ENCODE measurements at places on chromosomes 3 and 15.

- no peak for DNase-seq
Measured at GRCh38 chr3:25967385-25967784, 177.5 kb downstream of the OXSM start.

DNA sequence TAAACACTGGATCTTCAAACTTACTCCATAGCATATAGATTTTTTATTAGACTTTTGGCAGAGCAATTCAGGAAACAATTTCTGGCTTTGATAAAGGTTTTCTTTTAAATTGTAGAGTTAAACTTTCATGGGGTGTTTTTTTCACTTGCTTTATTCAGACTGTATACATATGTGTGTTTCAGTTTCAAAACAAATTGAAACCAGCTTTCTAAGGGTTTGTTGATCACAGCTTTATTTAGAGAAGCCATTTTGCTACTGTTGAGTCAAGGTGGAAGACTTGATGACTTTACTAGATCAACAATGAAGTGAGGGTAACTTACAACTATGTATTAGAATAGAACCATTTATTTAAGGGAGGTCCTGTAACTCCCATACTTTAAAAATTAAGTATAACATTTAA is 6.2 kb downstream of the UBE2E1 start:
- no peak for DNase-seq

DNA sequence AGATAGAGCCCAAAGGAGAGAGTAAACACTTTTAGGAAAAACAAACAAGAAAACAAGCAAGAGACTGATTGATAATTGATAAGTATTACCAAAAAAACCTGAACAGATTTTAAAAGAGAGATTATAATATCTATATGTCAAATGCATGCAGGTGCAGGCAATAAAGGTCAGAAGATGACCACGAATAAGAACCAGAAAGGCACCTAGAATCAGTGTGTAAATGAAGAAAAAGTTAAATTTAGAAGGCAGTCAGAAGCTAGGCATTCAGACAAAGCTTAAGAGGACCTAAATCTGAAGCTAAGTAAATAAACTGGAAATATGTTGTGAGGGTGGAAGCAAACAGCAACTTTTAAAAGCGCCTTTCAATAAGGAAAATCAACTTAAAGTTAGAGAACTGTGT is 16.3 kb downstream of the IQCB1 start:
- no peak for DNase-seq

DNA sequence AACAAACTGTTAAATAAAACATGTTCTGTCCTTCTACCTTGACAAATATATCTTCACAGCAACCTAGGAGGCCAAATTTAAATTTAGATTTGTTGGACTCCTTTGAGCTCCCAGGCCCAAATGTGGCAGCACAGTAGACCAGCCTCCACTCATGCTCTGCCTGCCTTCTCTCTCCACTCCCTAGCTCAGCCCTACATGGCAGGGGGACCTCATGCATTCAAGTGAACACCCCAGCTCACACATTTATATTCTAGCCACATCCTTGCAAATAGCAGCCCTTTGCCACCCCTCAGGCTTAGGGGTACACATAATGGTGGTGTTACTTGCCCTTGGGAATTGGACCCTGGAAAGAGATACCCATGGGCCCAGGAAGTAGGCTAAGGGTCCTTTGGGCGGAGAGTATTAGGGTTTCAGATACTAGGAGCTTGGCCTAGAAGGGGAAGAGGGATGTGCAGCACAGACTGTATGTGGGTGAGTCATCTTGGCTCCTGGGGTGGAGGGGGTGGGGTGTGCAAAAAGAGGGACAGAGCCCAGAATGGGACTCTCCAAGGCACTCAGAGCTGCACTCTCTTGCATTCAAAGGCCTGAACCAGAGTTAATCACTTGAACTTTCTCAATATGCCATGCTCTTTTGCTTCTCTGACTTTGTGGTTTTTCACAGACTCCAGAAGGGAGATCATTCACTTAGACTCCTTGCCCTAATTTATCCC is 268.4 kb upstream of the ROPN1 start:
- DNase-seq, result no peak

- DNase-seq, result no peak
Measured at GRCh38 chr15:100764778-100765466, 114.7 kb upstream of the ALDH1A3 start.

GRCh38 chr3:11349446-11349845 is 77.2 kb downstream of the ATG7 start:
- no peak for DNase-seq

DNA sequence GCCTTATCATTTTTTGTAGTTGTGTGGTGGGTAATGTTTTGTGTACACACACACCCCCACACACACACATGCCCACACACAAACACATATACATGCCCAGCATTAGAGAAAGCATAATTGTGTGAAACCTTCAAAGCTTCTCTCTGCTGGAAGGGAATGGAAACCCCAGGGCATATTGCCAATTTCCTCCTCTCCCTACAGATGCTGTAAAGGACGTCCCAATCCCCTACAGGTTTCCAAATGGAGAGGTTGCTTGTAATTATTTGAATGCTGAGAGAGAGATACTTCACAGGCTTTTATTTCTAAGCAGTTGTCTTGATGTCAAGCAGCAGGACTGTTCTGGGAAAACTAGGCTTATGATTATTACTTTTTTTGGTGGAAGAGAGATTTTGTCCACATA is 23.0 kb upstream of the CCK start:
- no peak for DNase-seq

GRCh38 chr3:187763850-187764648 is 18.8 kb upstream of the BCL6 start:
- DNase-seq, result no peak

DNA sequence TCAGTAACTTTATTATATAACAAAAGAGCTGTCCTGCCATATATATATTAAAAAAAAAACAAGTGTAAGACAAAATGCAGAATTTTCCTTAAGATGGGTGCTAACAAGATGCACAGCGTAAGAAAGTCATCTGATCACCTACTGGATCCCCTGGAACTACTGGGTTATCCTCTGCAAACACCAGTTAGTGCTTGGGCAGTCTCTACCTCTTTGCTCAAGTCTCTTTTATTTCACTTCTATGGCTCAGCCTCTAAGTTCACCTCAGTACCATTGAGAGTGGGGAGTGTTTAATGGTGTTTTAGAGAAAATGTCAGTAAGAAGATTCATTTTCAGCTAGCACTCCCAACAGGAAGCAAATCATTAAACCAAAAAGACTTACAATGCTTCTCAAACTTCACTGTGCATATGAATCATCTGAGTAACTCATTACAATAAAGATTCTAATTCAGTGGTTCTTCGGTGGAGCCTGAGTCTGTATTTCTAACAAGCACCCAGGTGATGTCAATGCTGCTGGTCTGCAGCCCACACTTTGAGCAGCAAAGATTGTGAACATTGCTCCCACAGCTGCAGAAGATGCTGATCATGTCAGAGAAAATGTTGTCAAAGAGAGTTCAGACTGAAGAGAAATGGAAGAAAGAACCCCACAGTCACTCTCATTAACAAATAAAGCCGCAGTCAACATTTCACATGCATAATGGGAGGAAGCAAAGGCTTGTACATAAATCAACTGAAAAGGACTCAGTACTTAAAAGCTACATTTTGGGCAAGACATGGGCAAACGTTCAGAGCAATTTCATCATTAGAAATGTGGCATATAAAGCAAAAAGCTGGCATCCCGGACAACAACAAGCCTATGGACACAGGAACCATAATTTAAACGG is 227.1 kb upstream of the ATP11B start:
- DNase-seq, result no peak

GRCh38 chr3:89506462-89507103 is 399.2 kb downstream of the EPHA3 start:
- no peak for DNase-seq

DNA sequence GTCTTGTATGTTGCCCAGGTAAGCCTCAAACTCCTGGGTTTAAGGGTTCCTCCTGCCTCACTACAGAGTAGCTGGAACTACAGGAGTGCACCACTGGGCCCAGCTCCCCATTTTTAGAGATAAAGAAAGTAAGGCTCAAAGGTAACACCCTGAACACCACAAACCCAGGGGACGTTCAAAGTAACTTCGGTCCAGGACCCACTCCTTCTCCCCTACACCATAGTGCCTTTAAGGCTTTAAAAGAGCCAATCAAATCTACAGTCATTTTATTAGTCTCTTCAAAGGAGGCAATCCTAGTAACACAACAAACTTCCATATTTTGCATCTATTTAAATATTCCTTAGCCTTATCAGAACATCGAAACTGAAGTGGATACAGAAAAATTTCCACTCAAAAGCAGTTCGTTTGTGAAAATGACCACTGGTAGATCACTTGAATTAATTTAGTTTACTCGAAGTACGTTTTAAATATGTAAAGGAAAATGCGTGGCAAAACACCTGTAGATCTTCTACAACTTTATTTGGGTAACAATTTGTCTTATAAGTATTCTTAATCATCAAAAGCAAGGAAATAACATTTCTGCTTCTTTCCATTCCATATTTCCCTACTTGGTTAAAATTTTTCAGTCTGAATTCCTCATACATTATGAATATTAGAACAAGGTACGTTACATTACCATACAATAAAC is 1.8 kb downstream of the STAG1 start:
- DNase-seq, result no peak

DNA sequence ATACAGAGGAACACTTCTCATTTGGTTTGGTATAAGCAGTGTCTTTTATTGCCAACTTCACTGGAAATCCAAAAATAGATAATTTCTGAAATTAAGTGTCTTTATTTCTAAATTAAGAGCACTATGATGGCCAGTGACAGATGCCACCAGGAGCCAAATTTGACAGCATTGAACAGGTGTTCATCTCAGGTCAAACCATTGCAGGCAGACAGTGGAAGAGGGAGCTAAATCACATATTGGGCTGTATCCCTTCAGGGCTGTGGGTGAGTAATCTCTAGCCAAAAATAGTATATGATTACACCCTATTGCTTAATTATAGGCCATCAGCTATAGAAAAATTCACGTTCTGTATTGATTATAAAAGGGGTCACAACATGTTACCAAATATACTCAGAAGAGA is 457.7 kb downstream of the NAALADL2 start:
- no peak for DNase-seq

Data from T-helper 1 cell (primary cell).